ENCODE measurements at places on chromosomes 12 and 14.

- no peak for DNase-seq
These were observed 95.8 kb downstream of the SLC15A4 start for GRCh38 chr12:128727999-128728398.

DNA sequence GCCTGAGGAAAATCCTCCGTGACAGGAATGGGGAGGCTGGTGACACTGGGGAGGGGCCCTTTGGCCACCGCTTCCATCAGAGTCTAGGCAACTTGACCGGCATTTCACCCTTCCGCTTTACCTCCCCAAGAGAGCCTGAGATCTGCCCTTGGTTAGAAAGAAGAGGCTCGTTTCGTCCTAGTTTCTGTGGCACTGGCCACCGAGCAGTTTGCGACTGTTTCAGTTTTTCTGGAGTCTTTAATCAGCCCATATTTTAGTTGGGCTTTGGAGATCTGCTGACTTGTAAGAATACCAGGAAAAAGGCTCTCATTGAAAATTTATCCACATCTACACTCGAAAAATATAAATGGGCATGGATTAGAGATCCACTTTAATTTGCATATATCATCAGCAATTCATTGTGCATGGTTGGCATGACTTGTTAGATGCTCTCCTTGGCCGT is 414 bp upstream of the ANKS1B start:
- DNase-seq: peak; percentile 68

DNA sequence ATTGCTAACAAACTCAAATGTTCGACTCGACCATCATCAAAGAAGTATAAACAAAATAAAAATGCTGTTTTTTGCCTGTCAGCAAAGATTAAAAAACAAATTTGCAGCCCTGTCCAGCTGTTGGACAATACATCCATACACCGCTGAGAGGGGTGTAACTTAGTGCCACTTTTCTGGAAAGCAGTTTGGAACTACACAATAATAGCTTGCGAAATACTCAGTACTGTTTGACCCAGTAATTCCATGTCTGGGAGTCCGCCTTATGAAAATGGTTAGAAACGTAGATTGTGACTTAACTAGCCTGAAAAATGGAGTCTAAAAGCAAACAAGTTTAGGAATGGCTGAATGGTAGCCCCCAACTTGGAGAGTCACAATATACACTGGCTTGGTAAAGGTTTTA is 6.4 kb downstream of the USP30 start:
- DNase-seq: no peak

- peak; percentile 97 for DNase-seq
These were observed 12.6 kb downstream of the RXYLT1 start for GRCh38 chr12:63792338-63792737.

DNA sequence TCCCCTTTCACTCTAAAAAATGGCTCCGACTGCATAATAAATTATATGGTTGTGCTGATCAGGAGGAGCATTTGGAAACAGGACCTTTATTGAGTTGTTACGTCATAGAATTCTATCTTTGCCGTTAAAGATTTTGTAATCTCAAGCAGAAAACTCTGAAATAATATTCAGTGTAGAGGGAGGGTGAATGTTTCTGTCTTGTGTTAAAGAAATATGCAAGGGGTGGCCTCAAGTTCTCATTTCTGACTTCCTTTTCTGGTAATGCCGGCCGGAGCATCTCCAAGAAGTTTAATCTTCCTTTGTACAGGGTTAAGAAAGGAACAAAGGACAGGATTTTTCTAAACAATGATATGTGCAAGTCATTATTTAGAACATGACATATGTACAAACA is 165.1 kb downstream of the SLC38A4 start:
- no peak for DNase-seq

DNA sequence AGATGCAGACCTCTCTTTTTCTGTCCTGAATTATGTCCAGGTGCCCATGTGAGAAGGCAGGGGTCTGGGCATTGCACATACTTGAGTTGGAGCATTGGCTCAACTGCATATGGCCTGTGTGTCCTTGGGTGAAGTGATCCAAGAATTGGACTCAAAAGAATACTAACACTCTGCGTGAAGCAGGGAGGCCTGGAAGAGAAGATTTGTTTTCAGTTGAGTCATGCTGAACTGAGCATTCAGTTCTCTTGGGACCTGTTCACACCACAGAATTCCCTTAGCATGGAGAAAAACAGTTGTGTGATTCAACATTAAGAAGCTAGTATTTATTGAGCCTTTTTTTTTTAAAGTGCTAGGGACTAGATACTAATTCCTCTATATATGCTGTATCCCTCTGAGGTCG is 164.7 kb upstream of the TBX3 start:
- no peak for DNase-seq

GRCh38 chr12:79560225-79560889 is 130.4 kb downstream of the PAWR start:
- DNase-seq: no peak

DNA sequence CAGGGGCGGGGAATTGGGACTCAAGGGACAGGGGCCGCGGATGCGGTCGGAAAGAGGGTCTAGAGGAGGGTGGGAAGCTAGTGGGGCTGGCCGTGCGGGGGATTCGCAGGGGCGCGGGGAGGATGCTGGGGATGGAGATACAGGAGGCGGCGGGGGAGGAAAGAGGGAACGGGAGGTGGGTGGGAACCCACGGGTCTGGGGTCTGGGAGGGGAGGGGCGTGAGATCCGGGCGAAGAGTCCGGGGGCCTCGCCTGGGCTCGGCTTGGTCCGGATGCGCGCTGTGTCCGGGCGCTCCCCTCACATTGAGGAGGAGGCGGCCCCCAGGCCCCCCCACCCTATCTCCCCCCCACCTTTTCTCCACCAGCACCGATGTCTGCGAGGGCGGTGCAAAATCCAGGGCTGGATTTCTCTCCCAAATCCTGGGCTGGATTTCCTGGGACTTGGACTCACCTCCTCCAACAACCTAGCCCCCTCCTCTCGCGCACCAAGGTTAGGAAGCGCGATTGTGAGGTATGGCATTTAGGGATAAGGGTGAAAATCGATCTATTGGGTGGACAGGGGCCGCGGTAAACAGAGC is at the start of gene AGAP2:
TSS of gene AGAP2 (minus strand) at position 82 of the 577 bp plus-strand sequence. CDS start 496 bp downstream, outside the sequence.
- peak; percentile 77 for DNase-seq

Measured in NCI-H1417 (cell line).